ENCODE measurements at places on chromosomes 11 and 22.

DNA sequence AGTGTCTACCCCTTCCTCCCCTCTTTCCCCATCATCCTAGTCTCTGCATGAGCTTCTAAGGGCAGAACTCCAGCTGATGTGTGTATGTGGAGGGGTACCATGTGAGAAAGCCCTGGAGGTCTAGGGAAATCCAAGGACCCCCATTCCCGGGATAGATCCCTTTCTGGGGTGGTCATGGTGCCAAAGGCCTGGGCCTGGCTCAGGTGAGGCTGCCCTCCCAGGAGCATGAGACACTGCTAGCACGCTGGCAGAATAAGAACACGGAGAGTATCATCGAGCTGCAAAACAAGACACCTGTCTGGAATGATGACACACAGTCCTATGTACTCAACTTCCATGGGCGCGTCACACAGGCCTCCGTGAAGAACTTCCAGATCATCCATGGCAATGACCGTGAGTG lies 19.6 kb downstream of the TUB start:
- no peak for DNase-seq

GRCh38 chr11:62610403-62610802 lies 2.2 kb downstream of the EML3 start:
- DNase-seq = no peak

GRCh38 chr11:108307751-108308150 lies 84.9 kb downstream of the ATM start:
- no peak for DNase-seq

- no peak for DNase-seq
These were observed 62.7 kb downstream of the CSNK2A3 start for GRCh38 chr11:11290354-11290753.

DNA sequence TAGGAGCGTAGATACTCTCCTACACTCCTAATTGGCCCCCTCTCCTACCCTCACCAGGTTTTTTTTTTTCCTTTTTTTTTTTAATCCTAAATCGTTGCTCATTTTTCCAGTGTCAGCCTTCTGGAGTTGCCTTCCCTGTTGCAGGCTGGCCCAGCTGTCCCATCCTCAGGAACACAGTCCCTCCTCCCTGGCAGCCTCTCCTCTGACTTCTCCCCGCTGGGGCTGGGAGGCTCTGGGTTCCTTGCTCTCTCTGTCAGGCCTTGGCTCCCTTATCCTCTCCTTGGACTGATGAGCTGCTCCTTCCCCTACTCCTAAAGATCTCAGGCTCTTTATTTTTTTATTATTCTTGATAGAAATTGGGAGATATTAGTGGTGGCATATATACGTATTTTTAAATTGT lies 62.2 kb downstream of the PKNOX2 start:
- no peak for DNase-seq

DNA sequence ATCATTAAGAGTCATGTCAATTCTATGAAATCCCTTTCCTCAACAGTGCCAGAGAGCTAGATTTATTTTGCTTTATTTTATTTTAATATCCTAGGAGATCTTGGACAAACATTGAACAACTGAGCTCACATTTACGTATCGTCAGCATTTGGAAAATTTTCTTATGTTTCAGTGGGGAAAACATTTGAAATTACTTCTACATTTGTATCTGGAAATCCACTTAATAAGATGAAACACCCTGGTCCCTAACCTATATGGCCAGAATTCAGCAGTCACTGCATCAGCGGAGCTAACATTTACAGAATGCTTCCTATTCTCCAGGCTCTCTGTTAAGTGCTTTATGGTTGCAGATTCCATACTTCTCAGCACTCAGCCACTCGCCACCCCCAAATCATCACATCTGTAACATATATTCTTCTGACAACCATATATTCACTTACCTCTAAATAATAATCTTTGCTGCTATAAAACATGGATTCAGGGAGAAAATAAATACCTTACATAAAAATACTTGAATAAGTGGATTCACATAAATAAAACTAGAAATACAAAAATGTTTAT lies 773.9 kb downstream of the JRKL start:
- DNase-seq = no peak

- DNase-seq = no peak
These were observed 153.4 kb upstream of the CADM1 start for GRCh38 chr11:115657586-115657985.

DNA sequence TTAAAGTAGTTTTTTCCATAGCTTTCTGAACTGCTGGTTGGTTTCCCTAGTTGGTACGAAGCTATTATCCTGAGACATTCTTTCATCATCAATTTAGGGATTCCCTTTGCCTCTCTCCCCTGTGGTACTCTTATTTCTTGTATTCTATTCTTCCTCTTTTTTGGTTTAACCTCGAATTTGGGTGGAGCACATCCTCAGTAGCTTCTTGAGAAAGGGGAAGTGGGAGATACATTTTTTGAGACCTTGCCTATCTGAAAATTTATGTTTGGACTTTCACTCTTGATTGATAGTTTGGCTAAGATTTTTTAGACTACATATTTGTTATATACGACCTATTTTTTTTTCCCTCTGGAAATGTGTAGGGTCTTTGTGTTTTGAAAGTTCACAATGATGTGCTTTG lies 121.7 kb upstream of the ZBED5 start:
- no peak for DNase-seq

DNA sequence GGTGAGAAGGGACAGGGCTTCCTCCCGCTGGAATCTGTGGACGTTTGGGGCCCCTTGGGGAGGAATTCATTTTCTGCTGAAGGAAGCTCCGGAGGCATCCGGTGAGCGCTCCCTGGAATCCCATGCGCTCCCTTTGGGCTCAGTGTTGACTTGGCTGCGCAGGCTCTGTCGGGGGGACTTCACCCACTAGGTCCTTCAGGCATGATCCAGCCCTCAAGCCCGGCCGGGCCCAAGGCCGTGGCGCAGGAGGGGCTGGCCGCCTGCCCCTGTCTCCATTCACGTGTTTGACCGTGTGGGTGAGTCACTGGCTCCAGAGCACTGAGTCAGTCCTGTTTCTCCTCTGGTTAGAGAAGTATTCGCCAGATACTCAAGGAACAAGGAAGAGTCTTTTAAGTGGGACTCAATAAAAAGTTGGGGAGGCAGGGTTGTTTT lies 1.4 kb downstream of the CTTN start:
- no peak for DNase-seq

DNA sequence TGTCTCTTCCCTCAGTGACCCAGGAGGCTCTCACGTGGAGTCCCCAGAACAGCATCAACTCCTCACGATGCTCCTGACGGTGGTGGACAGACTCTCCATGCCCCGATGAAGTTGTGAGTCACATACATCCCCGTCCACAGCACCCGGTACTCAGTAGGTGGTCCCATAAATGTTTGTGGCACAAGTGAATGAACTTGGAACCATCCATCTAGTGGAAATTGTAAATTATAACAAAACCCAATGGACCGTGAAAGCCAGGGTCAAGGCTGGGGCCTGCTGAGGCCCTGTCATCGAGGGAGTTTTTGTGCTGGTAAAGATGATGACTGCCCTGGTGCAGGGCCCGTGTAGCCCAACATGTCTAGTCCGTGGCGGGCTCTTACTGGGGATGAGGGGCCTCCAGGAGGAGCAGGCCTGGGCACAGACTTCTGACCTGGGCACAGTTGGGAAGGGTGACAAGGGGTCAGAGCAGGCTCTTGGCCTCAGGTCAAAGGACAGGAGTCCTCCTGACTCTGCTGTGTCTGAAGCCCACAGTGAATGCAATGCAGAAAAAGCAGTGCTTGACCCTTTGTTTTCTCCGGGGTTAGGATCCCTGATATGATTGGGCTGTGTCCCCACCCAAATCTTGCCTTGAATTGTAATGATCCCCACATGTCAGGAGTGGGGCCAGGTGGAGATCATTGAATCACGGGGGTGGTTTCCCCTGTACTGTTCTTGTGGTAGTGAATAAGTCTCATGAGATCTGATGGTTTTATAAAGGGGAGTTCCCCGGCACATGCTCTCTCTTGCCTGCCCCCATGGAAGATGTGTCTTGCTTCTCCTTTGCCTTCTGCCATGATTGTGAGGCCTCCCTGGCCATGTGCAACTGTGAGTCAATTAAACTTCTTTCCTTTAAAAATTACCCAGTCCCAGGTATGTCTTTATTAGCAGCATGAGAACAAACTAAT lies 20.0 kb upstream of the SMIM38 start:
- DNase-seq = no peak

- no peak for DNase-seq
These were observed 302.6 kb downstream of the KIRREL3 start for GRCh38 chr11:126697936-126698335.

DNA sequence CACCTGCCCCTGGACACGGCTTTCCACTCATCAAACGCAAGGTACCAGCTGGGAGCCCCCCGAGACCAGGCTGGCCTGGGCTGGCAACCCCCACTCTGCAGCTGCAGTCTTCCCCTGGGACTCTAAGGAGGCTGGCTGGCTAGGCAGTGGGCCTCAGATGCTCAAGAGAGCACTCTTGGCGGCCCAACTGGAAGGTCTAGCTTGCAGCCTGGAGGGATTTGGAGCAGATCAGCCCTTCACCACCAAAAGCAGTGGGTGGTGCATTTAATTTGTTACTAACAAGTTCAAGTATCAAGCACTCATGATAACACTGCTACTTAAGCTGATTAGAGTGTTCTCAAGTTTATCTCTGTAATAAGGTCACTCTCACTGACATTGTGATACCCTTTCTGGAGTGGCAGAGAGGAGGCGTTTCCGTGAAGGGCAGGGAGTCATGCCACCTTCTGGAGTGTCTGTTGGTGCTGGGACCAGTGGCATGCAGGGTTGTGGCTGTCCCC lies 21.5 kb downstream of the C22orf23 start:
- peak; percentile 10 for DNase-seq

- DNase-seq = peak; percentile 10
These were observed 101.2 kb downstream of the BCR start for GRCh38 chr22:23281406-23282088.

DNA sequence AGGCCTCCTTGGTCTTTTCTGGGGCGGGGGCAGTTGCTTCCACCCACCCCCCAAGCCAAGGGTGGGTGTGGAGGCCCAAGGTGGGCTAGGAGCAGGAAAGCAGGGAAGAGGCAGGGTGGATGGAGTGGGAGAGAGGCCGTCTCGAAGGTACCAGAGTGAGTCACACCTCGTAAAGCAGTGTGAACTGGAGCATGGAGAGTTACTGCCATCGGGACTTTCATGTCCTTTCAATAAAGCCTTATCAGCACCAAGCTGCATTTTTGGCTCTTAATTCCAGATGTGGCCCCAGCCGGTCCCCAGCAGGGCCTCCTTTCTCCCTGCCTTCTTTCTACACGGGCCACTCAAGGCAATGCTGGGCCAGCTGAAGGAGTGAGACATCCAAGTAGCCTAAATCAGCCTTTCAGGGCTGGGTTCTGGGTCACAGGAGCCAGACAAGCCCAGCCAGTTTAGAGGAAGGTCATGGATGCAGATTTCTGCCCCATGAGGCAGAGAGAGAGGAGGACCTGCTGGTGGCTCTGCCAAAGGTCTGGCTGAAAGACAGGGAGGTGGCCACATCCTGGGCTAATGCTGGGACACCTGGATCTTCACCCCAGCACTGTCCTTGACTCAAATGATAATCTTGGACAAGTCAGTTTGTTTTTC lies 59.0 kb upstream of the CD82 start:
- no peak for DNase-seq

DNA sequence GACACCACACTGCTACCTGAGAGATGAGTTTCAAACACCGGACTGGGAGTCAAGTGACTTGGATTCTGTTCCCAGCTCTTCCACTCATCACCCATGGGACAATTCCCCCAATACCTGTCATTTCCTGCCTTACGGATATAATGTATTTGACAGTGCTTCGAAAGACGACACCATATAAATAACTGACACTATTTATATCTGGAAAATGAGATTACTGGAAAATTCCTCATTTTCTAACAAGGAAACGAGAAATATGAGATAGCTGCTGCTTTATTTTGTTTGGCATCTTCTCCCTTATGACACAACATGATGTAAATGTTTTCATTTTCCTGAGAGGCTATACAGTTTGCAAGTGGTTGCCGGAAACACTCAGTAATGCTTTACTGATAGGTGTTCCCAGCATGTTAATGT lies 8.6 kb downstream of the HSCB start:
- DNase-seq = peak; percentile 81

DNA sequence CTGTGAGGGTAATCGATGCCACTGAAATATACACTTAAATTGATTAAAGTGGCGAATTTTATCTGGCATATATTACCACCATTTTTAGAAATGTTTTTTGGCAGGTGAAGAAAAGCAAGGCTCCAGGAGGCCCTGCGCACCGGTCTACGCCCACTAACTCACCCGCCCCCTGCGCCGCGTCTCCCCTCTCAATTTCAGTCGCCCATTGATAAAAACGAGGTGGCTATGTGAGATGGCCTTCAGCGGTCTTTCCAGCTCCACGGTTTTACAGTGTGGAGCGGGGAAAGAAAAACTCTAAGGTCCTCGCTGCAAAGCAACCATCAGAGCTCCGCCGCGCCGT lies 602 bp upstream of the AQP11 start:
- DNase-seq = peak; percentile 65

- DNase-seq = no peak
These were observed 2.9 kb downstream of the SCARF2 start for GRCh38 chr22:20434773-20435172.

- no peak for DNase-seq
These were observed 827.1 kb downstream of the TBC1D22A start for GRCh38 chr22:47589271-47590250.

DNA sequence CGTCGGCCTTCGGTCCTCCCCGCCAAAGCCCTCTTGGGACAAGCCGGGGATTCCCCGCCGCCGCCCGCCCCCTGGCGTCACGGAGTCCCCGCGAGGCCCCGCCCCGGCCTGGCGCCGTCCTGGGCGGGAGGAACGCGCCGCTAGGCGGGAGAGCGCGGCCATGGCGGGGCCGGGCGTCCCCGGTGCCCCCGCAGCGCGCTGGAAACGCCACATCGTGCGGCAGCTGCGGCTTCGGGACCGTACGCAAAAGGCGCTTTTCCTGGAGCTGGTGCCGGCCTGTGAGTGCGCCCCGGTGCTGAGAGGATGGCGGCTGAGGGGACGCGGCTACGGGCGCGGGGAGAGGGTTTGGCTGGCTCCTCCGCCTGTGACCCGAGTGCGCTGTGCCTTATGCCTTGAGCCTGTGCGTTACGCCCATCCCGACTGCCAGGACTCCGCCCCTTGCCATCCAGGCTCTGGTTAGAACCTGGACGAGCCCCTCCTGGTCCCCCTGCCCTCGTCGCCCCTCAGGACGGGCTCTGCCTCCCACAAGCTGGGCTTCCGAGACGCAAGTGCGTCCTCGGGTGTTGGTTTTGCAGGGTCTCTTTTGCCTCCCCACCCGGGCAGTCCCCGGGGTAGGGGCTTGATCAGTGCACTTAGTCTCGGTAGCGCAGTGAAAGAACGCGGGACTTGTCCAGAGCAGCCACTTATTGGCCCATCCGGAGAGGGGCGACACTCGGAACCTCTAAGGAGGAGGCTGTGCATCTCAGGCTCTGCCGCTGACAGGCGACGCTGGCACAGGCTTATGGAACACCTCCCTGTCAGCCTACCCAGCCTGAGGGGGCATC lies at the start of gene ATG16L2:
ATG16L2 (plus strand) TSS at position 126 of the 824 bp plus-strand sequence; CDS start at position 161, 35 bp downstream.
- DNase-seq = peak; percentile 49

DNA sequence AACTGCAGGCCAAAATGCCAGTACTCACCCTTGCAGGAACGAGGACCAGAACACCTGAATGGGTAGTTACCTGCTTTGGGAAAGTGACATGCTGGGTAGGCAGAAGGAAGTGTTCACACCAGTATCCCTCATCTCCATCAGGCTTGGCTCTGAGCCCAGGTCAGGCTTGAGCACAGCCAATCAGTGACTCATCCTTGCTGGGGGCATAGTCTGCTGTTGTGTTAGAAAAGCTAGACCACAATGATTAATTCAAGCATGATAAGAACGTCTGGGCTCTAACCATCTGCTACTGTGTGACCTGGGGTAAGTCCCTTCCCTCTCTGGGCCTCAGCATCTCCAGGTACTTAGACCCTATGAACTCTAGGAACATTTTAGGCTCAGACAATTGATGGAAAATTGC lies 450.4 kb downstream of the MIAT start:
- DNase-seq = peak; percentile 66
